ENCODE measurements at places on chromosomes 13 and 19.
A peak's percentile ranks its signal among the peaks of the same experiment; 100 is the strongest.

GRCh38 chr13:72390909-72391308 lies 336.5 kb downstream of the MZT1 start:
- no peak for DNase-seq

GRCh38 chr13:88246239-88246638 lies 575.1 kb downstream of the SLITRK5 start:
- no peak for DNase-seq

DNA sequence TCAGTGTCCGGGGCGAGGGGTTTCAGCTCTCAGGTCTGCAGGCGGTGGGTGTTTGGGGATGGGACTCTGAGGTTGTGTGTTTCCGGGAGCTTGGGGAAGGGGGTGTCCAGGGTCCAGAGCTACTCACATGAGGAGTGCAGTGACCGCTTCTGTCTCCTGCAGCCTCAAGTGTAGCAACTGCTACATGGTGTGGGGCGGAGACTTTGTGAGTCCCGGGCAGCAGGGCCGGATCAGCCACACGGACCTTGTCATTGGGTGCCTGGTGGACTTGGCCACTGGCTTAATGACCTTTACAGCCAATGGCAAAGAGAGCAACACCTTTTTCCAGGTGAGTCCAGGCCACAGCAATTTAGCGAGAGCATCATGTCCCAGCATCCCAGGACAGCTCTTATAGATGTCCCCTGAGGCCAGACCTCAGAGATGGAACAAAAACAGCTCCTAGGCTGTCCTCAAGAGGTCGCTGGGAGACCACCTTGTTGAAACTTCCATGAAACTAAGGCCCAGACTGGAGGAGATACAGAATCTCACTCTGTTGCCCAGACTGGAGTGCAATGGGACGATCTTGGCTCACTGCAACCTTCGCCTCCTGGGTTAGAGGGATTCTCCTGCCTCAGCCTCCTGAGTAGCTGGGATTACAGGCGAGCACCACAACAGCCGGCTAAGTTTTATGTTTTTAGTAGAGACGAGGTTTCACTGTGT lies 44.9 kb downstream of the RYR1 start:
- DNase-seq = no peak

DNA sequence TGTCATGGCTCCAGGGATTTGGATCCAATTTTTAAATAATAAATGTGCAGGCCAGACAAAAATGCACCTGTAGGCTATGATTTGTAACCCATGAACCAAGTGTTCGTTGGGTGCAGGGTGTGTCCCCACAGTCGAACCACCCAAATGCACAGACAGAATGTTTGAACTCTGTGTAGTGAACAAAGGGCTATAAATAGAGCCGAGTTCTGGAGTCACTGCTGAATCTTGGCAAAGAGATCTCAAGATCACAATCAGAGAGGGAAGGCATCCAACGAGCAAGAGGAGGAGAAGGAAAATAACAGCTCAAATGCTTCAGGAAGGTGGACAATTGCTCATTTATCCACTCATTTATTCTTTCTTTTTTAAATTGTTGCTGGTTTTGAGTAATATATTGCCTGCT lies 547.9 kb downstream of the FGF9 start:
- no peak for DNase-seq

GRCh38 chr13:47480121-47480520 lies 521.0 kb downstream of the SUCLA2 start:
- DNase-seq = peak; percentile 78

DNA sequence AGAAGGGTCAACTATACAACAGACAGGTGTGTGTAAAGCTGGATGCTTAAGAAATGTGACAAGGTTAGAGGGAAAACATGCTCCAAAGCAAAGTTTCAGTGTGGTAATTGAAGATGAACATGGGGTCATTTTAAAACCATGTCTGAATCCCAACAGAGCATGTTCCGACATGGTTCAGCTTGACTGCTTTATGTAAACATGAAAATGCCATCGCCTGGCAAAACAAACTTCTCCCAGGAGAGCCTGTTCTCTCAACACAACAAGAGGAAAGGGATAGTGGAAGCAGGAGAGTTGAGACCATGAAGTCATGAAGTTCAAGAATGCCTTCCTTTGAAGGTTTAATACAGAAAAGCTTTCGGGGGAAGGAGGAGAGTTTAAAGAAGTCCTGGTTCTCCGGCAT lies 85.8 kb downstream of the EPSTI1 start:
- DNase-seq = no peak

- no peak for DNase-seq
These were observed 829 bp downstream of the KCNC3 start for GRCh38 chr19:50328224-50328872.

- peak; percentile 49 for DNase-seq
These were observed 113.3 kb downstream of the RAB20 start for GRCh38 chr13:110448230-110448629.

- no peak for DNase-seq
These were observed 8.2 kb downstream of the IL4I1 start for GRCh38 chr19:49888510-49888824.

Data from AG04449 (cell line).